Karpas-422 (cell line): ENCODE measurements at places on chromosomes 1 and 21.

DNA sequence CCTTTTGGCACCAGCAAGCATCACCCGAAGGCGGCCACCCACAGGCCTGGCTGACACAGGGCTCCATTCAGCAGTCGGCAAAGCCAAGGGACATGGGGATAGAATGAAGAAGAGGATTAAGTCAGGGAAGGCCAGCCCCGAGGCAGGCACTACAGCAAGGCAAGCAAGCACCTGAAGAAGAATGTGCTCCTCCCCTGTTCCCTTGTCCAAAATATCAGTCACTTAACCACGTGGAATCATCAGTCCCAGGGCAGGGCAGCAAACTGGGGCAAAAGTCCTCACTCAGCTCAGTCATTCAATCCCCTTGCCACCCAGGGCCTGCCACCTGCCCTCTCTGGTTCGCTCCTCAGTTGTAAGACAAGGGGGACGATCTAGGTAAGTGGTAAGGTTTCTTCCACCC is 9.3 kb downstream of the KANK4 start:
- DNase-seq: no peak

- no peak for DNase-seq
These were observed 565 bp upstream of the DMRTB1 start for GRCh38 chr1:53458634-53459033.

GRCh38 chr1:160797861-160798273 is 1.9 kb downstream of the LY9 start:
- DNase-seq: no peak

DNA sequence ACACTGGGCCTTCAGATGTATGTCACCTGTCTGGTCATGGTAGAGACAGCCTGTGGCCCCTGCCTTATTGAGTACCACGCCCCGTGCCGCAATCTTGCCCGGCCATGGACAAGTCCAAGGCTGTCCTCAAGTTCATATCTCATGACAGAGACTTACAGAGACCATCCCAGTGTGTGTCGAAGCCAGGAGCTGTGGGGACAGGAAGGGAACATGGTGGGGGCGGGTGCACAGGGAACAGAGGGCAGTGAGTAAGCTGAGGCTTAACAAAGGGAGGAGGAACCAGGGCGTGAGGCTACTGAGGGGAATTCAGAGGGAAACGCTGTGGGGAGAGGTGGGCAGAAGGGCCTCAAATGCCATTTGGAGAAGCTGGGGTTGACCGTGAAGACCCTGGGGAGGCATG is 75.8 kb downstream of the ALPL start:
- DNase-seq: no peak

DNA sequence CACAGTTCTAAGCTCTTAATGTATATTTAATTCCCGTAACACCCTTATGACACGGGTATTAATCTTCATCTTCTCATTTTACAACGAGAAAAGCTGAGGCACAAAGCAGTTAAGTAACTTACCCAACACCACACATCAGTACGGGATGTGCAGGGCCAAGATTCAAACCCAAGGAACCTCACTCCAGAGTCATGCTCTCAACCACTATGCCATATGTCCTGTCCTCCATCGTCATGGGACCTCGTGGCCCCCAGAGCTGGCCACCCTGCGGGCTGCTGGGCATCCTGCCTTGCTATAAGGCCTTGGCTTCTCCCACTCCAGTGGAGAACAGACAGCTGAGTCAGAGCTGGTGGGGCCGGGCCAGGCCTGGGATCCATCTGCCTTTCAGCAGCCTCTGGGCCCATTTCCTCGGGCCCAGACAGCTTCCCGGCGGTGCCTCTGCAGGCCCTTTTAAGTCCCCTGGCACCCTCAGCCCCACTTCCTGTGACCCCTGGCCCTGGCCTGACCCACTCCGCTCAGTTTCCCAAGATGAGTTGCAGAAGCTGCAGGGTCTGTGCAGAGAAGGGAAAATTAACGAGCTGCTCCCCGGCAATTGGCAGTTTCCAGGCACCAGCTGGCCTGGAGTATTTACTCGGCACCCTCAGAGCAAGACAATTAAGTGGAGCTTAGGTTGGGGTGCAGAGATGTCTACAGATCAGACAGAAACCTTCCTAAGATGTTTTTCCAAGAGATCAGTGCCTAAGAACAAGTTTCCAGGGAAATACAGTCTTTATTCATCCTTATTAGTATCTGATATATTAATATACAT is 98.2 kb downstream of the EPHB2 start:
- DNase-seq: no peak

DNA sequence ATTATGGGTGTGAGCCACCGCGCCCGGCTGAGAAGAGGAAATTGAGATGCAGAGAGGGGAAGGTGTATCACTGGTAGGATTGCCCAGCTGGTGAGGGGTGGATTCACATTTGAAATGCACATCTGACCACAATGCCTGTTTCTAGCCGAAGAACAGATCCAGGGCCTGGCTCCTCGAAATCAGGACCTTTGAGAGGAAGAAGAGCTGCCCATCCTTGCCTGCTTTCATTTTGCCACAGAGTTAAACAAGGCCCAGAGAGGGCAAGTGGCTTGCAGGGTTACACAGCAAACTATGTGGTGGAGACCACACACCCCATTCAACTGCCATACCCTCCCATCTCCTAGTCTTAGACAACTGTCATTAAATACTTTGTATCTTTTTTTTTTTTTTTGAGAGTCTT is 32.9 kb upstream of the TMEM61 start:
- no peak for DNase-seq

DNA sequence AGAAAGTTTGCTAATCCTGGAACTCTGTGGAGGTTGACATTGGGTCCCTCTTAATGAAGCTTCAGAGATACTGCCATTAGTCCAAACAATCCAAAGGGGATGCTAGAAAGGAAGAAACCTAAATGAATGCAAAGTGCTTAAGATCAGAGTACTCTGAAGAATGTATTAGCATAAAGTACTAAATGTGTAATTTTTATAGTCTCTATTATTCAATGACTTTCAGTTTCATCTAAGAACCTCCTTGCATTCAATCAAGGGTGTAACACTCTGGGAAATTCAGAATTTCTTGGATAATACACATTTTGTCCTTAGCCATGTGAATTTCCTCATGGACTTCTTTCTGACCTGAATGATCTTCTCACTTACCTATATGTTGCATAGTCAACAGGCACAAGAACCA is 1078.5 kb upstream of the ADGRL4 start:
- no peak for DNase-seq

DNA sequence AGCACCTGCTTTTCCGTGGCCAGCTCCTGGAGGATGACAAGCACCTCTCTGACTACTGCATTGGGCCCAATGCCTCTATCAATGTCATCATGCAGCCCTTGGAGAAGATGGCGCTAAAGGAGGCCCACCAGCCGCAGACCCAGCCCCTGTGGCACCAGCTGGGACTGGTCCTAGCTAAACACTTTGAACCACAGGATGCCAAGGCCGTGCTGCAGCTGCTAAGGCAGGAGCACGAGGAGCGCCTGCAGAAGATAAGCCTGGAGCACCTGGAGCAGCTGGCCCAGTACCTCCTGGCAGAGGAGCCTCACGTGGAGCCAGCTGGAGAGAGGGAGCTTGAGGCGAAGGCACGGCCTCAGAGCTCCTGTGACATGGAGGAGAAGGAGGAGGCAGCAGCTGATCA is 413 bp downstream of the UBL4B start:
- DNase-seq: no peak

DNA sequence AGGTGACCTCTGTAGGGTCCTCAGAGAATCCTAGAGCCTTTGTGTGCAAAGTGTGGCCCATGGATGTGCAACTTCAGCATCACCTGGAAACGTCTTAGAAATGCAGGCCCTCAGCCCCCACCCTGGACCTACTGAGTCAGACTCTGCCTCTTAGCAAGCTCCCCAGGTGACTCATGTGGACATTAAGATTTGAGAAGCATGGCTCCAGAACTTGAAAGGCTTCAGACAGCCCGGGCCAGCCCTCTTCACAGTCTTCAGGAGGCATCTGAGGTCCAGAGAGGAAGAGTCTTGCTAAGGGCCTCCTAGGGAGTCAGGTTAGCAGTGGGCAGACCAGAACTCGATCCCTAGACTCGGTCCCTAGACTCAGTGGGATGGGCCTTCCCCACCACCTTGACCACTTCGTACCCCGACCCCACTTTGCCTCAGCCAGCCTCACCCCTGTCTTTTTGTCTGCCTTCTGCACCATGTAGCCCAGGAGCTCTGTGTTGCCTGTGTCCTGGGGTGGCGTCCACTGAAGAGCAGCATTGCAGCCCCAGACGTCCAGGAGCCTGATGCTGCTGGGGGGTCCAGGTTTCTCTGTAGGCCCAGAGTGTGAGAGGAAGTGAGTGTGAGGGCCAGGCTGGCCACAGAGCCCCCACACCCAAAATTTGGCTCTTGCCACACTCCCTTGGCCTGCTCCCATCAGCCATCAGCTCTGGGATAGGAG is 4.8 kb downstream of the MYBPH start:
- DNase-seq: peak; percentile 56

GRCh38 chr1:226882187-226882586 is 11.8 kb downstream of the PSEN2 start:
- peak; percentile 50 for DNase-seq

- no peak for DNase-seq
These were observed 136.7 kb upstream of the ETV3 start for GRCh38 chr1:157274698-157275534.

- no peak for DNase-seq
These were observed 354.6 kb downstream of the PTPRU start for GRCh38 chr1:29590583-29591565.

- no peak for DNase-seq
These were observed 121.8 kb downstream of the TBX15 start for GRCh38 chr1:118866330-118866729.

DNA sequence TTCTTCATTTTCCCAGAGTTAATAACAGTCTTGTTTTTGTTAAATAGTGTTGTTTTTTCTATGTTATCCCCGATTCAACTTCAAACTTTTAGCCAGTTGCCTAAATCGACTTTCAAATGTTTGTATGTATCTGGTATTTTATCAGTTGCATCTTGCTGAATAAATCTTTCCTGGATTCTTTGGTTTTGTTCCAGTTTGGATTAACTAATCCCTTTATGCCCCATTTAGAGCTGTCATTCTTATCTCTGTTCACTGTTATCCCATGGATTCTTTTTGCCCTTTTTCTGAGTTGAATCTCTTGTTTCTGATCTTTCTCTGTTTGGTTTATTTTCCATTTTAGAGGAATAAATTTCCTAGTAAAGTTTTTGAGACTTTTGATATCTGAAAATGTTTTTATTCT is 31.1 kb upstream of the PTCH2 start:
- no peak for DNase-seq
